ENCODE measurements at places on chromosomes 6 and 20.

DNA sequence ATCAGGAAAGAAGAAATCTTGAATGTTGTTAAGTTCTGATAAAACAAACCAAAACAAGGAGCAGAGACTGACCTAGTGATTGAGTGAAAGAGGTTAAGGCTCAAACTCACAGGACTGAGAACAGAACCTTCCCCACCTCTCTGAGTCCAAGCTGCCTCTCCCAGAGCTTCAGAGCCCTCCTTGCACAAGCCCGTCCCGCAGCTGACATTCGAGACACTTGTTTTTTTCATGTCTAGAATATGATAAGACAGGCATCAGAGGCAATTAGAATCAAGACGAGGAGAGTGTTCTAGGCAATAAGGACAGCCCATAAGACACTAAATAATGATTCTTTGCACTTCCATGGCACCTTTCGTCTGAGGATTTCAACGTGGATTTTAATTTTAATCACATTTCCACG, 140.6 kb downstream of the PXDC1 start:
- no peak for DNase-seq

DNA sequence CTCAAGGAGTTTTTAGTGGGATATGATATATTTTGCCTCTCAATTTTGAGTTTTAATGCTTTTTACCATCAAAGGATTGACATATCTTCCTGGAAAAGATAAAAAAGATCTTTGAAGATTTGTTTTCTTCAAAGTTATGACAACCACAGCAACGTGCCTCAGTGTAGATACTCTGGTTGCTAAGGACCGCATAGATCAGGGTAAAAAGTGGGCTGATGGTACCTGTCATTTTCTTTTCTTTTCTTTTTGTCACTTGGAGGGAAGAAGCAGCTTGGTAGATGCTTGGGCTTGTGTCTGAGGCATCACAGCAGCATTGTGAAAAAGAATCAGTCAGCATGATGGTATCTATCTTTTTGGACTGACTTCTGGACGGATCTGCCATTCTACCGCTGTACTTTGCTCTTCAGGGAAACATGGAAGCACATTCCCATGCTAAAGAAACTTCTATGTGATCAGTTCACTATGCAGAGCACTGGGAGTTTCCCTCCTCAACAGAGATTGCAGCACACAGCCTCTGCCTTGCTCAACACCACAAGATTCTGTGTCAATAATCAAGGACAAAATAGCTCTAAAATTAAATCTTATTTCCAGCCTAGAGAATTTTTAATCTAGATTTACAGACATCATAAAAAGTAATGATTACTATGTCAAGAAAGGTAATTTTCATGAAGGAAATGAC, 54.8 kb upstream of the SGK1 start:
- no peak for DNase-seq

- DNase-seq = no peak
These were observed 975 bp upstream of the PPT2 start for GRCh38 chr6:32152769-32153563.

DNA sequence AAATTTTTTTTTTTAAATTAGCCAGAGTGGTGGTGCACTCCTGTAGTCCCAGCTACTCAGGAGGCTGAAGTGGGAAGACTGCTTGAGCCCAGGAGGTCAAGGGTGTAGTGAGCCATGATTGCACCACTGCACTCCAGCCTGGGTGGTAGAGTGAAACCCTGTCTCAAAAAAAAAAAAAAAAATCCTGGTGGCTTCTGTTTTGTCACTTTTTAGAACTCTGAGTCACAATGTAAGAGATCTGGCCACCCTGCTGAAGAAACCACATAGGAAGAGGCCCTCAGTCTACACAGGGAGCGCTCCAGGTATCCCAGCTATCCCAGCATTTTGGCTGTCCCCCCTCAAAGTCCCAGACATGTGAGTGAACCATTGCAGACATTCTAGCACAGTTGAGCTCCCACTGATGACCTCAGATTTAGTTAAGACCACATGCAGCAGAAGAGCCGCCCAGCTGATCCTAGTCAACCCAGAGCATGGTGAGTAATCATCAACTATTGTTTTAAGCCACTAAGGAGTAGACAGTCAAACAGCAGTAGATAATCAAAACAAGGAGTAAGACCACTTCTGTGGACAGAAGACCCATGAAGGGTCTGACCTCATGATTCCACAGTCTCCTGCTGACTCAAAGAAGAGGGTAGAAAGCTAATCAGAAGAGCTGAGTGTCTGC, 12.7 kb upstream of the ARFGEF2 start:
- peak; percentile 42 for DNase-seq

DNA sequence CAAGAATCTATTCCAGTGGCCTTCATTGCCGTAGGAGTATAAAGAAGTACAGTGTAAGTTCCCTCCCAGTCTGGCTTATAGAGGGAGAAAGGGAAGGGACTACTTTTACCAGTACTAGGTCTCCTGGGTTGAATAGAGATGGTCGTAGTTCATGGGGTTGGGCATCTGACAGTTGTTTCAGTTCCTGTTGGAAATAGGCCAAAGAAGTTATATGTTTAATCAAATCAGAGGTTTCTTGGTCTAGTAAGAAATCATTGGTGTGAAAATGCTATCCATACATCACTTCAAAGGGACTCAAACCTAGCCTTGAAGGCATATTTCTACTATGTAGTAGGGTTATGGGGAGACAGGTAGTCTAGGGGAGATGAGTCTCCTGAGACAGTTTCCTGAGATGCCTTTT, 45.6 kb upstream of the MAN1A1 start:
- no peak for DNase-seq

Data from activated CD4-positive, alpha-beta T cell treated with anti-CD3 and anti-CD28 coated beads, Interleukin-2, Interleukin-6, amounts not matched to agents 100 ng/mL and 50 ng/mL, durations not matched to agents 16 hours and 8 hours (primary cell).